ENCODE measurements at places on chromosomes 2 and 18.

DNA sequence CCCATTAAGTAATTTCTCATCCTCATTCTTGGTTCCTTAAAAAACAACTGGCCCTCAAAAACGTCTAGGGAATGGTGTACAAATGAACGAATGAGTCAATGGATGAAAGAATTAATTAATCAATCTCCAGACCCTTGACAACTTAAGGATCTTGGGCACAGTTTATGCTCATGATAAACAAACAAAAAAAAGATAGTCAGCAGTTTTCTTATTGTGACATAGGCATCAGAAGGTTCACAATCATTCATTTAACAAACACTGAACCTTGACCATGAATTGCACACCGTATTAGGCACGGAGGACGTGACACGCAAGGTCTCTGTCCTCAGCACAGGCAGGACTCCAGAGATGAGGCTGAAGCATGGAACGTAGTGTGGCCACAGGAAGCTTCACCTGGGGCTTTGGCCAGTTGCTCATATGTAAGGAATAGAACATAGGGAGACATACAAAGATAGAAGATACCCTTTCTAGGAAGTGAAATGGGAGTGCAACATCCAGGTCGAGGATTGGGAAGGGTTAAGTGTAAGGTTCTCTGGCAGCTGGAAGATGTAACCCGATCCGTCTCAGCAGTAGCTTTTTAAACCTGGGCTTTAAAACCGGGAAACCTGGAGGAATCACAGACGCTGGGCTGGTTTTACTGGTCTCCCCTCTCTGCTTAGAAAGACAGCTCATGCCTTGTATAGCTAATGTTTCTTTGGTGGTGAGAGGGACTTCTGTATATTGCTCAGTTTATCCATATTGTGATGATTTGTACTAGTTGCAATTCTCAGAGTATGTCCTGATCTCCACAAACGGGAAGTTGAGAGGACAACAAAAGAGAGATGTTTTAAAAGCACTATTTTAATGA, 8.9 kb upstream of the LTBP1 start:
- DNase-seq = peak; percentile 48

- no peak for DNase-seq
Measured at GRCh38 chr2:241728627-241729026, 5.8 kb upstream of the D2HGDH start.

DNA sequence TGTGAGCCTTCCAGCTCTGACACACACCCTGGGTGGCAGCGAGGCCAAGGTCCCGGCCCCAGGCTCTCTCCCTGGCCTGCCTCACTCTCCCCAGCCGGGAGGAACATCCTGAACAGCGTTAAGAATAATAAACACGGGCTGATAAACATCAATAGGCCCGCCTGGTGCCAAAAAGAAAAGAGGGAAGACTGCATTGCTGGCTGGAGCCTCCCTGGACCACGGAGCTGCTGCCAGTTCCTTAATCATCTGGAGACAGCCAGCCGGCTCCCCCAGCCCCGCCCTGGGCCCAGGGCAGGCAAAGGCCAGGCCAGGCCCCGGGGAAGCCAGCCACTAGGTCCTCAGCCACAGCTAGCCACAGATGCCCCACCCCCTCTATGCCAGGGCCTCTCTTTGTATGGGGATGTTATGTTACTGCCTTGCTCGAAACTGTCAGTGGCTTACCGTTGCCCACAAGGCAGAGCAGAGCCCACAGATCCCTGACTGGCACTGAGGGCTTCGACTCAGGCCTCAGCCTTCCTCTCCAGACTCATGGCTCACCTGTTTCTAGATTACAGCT, 293.7 kb downstream of the DYSF start:
- DNase-seq = peak; percentile 18

DNA sequence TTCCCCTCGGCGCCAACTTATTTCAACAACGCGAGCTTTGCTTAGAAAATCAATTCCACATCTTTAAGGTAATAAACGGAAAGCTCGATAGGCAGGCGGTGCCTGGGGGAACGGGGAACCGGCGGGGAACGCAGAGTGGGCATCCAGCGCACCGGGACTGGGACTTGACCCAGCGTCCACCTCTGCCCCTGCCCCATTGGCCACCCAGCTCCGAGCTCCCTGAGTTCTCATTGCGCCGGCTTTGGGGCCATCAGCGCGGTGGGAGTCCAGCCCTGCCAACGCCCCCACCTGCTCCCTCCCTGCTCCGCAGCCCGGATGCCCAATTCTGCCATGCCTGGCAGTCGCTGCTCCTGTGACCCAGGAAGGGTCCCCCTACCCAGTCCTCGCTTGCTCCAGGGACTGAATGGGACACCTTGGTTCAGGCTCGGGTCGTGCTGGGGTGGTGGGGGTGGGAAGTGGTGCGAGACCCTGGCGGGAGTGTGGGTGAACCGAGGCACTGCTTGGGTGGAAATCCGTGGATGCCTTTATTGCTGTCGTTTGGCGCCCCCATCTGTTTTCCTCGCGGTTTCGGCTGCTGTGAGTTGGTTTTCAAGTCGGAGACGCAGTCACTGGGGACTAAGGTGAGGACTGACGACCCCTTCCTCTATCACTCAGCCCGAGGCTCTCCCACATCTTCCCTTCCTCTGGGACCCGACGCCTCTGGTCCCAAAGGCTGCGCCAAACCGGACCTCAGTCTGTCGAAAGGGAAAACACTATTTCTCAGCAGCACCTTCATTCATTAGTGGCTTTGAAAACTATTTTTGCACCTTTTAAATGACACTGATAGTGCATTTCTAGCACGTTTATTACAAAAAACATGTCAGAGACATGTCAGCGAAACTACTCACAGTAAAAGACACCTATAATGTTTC, 2.4 kb upstream of the EVX2 start:
- no peak for DNase-seq

GRCh38 chr2:237859533-237860272, at the start of gene RAMP1:
Gene RAMP1, plus strand, starts transcription at chr2:237859623. Its CDS starts 53 bp downstream, at chr2:237859676.
- DNase-seq = no peak

DNA sequence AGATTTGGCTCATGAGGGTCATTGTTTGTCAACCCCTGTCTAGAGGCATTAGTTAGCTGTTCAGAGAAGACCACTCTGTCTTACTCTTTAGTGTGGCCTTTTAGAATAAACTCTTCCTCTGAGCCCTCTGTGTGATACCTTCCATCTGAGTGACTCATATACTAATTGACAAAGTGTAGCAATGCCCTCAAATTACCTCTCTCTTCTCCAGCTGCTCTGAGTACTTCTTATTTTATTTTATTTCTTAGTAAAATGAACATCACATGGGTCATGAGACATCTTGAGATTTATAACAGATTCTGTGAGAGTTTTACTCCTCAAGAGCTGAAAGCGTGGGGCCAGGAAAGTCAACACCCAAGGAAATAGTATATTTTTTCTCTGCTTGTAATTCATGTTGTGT, 67.4 kb downstream of the KCTD18 start:
- peak; percentile 76 for DNase-seq

DNA sequence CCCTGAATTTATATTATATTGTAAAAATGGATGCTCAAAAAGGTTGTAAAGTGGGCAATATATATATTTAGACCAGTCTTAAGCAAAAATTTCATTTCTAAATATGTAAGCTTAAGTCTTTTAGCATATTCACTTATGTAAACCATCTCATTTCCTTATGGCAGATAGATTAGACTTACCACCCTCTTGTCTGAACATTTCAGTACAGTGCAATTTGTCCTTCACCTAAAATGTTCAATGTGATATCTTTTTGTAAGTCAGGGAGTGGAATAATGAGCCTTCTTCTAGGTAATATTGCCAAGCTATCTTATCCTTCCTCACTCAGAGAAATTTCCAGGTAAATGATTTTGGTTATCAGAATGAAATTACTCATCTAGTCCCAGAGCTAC, 92.3 kb downstream of the KLF7 start:
- DNase-seq = no peak

DNA sequence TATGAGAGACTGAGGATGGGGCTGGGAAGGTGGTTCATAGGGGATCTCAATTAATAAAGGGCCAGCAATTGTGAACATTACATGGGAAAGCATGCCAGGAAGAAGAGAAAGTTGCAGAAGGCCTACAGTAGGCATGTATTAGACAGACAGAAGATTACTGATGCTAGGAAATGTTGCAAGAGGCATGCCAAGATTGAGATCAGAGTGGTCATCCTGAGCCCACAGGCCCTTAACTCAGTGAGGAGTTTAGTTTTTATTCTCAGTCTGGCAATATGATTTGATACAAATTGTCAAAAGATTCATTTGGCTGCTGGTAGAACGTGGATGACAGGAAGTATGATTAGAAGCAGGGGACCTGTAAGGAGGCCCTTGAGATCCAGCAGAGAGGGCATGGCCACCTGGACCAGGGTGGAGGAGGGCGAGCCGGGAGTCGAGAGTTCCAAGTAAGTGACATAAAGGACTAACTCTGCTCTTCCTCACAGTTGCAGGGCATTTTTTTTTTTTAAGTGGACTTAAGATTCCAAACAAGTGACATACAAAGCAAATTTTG, 54.9 kb downstream of the EPHA4 start:
- DNase-seq = no peak

GRCh38 chr18:58095655-58096054, 51.6 kb downstream of the NEDD4L start:
- DNase-seq = no peak

DNA sequence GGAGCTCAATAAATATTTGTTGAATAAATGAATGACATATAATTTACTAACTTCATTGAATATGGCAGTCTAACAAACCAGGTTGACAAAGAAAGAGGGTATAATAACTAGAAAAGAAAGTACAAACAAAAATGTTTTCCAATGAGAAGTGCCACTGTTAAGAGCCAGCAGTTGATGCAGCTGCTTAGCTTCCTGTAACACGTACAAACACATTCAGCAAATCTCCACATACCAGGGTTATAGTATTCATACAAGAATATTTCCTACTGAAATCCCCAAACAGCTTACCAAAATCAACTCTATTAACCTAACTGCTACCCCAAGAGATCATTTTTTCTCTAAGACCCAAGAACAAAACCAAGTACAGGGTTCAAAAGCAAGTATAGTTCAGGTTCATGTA, 77.7 kb downstream of the THADA start:
- DNase-seq = no peak

DNA sequence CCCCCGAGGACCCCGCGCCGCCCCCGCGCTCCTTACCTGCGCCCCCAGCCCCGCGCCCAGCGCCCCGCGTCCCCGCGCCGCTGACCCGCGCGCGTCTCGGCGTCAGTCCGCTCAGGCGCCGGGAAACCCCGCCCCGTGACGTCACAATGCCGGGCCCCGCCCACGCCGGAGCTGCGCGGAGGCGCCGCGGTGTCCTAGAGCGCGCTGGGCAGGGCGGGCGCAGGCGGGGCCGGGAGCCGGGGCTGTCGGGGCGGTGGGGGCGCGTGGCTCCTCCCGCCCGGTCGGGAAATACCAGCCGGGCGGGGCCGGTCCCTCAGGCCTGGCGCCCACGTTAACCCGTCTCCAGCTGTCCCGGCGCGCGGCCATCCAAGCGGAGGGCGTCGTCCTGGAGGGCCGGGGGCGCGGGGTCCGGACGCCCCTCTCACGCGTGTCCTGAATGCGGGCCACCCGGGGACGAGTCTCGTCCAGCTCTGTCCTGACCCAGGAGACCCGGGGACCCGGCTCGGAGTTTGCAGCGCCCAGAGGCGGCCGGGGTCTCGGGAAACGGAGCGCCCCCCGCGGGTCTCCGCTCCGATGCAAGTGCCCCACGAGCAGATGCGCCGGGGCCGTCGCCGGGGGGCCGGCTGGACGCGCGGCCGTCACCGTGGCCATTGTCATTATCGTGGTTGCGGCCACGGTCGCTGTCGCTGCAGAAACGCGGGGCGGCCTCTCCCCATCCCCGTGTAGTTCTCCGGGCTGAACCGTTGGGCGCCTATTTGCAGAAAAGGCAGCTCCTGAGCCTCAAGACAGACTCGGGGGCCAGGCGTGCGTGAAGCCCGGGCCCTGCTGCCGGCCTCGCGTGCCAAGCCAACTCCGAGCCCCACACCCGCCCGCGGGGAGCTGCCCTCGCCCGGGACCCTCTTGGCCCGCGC, at the start of gene SLC66A2:
TSS of gene SLC66A2 (minus strand) at position 109 of the 911 bp plus-strand sequence. CDS start 727 bp downstream, outside the sequence.
- DNase-seq = peak; percentile 83

- DNase-seq = peak; percentile 5
Measured at GRCh38 chr2:124025171-124025580, at the start of gene CNTNAP5. Gene CNTNAP5, plus strand, starts transcription at chr2:124025287. Its CDS starts 364 bp downstream, at chr2:124025651.

DNA sequence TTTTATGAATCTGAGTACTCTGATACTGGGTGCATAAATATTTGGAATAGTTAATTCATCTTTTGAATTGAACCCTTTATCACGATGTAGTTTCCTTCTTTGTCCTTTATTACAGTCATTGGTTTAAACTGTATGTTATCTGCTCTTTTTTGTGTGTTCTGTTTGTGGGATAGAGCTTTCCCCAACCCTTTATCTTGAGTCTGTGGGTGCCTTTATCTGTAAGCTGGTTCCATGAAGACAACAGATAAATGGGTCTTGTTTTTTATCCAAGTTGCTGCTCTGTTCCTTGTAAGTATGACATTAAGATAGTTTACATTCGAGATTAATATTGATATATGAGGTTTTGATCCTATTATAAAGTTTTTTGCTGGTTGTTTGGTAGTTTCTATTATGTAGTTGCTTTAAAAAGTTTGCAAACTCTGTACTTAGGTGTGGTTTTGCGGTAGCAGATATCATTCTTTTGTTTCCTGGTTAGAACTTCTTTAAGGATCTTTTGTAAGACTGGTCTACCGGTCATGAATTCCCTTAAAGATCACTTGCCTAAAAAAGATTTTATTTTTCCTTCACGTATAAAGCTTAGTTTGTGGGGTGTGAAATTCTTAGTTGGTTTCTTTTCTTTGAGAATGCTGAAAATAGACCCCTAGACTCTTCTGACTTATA, 1451.3 kb upstream of the SLC39A10 start:
- DNase-seq = no peak

DNA sequence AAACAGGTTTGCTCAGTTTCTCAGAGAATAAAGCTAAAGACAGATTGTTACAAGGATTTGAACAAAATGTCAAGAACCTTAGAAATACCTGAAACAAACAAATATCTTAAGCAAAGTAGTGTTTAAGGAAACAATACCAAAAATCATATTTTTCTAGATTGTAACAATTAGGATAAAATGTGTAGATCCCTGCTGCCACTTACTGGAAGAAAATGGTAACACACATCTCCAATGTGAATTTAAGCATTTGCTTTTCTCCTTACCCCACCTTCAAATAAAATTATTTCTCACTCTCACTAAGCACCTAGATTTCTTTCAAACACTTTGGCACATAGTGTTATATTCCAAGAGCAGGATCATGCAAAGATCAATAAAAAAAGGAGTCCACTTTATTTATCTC, 34.9 kb downstream of the SUCLG1 start:
- peak; percentile 13 for DNase-seq

DNA sequence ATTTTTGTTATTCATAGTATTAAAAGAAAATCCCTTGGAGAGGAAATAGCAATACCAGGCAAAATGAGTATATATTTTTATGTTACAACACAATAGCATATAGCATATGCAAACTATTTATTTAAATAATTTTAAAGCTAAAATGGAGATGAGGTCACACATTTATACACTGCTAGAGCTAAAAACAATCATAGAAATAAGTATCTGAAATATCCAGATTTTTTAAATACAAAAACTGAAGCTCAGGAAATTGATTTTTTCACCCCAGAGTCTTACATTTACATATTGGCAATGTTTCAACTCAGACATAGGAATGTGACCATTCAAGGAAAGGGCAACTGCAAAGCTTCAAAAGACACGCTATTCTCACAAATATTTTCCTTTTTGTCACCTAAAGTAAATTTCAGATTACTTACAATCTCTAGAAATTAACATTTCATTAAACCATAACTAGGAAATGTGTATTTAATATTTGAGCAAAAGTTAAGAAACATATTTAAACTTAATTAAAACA, 8.9 kb downstream of the TFPI start:
- DNase-seq = peak; percentile 62

All from astrocyte of the spinal cord (primary cell).